Small intestine (tissue), 16 donors: ENCODE measurements at places on chromosomes 12 and 14. TPM values are rescaled to one million over a fixed set of nuclear protein-coding genes. Genes with fewer than 3 reads are reported as not detected.

DNA sequence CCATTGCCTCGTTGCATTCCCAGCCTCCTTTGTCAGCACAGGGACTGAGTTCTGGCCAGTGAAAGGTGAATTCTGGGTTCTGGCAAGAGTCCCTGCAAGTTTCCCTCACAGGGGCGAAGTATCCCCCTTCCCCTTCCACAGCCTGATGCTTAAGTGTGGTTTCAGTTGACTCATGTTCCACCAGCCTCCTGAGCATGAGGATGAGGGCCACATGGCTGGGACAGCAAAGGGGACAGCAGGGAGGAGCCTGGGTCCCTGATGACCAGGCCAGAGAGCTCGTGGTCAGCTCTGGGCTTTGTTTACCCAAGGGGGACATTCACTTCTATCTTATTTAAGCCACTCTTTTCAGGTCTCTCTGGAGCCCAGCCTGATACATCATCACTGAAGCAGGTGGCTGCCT lies 36.5 kb downstream of the CACNA2D4 start:
- no peaks in the 10 kb centered on the region for H3K27me3 ChIP-seq
- H3K4me1 ChIP-seq = no peaks in the 10 kb centered on the region
- DNase-seq = no peak
- H3K27ac ChIP-seq = no peak overlapping the region

GRCh38 chr12:2876431-2877046 lies 435 bp downstream of the FOXM1 start:
- H3K27ac ChIP-seq = peak overlapping the region; percentile 12
- no peaks in the 10 kb centered on the region for H3K27me3 ChIP-seq
- peak; percentile 65 for DNase-seq
- peaks cover 10% of the 10 kb centered on the region for H3K4me1 ChIP-seq
- no peaks in the 10 kb centered on the region for H3K36me3 ChIP-seq

GRCh38 chr12:108875682-108876361 lies 4.1 kb upstream of the DAO start:
- no peaks in the 10 kb centered on the region for H3K4me1 ChIP-seq
- no peak overlapping the region for H3K4me3 ChIP-seq
- no peak for DNase-seq
- H3K27me3 ChIP-seq = no peaks in the 10 kb centered on the region

DNA sequence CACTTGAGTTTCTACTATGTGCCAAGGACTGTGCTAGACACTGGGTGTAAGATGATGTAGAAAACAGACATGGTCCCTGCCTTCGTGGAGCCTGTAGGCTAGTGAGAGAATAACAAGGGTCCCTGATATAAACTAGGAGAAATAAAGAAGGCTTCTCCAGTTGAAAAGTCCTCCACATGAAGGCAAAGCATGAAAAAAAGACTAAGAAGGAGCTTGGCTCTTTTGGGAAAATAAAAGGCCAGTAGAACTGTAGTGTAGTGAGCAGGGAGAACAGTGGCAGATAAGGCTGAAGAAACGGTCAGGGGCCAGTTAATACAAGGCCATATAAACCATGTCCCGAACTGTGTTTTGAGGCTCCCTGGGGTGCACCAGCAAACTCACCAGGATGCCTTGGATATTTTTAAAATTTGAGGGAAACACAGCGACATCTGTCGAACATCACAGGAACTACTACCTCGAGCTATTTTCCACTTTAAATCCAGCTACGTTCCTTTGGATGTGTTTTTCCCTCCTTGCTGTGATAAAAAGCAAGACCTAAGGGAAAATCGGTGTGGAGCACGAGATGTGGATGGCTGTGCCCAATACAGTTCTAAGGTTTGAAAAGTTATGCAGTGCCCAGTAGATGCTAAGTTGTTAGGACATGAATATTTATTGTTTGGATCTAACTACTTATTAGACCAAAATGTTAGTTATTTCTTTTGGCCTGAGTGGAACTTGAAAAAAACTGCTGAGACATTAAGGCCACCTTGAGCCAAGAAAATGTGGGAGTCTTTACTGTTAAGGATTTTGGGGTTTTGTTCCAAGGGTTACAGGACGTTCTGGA lies 8.5 kb upstream of the CFL2 start:
- H3K36me3 ChIP-seq = no peaks in the 10 kb centered on the region
- H3K4me1 ChIP-seq = no peaks in the 10 kb centered on the region
- no peak overlapping the region for H3K27ac ChIP-seq
- peak; percentile 44 for DNase-seq

Gene STXBP6
- 53.7 TPM for polyA plus RNA-seq
